ENCODE measurements at places on chromosomes 13 and 19. TPM values are rescaled to one million over a fixed set of nuclear protein-coding genes. Genes with fewer than 3 reads are reported as not detected.

The SSC5D gene
- total RNA-seq: 1.2 TPM

The CYP4F2 gene
- total RNA-seq: not detected

The TNFSF9 gene
- total RNA-seq: 5.3 TPM

The BCAM gene
- 100 TPM for total RNA-seq

The CEACAM8 gene
- total RNA-seq: not detected

The LRG1 gene
- 0.54 TPM for total RNA-seq

- no peak for DNase-seq
Measured at GRCh38 chr19:16252459-16253205, 54.9 kb downstream of the AP1M1 start.

- DNase-seq: peak; percentile 40
Measured at GRCh38 chr13:27967203-27967735, 1.8 kb downstream of the CDX2 start.

GRCh38 chr19:5357584-5357983 is 17.0 kb upstream of the PTPRS start:
- DNase-seq: no peak

DNA sequence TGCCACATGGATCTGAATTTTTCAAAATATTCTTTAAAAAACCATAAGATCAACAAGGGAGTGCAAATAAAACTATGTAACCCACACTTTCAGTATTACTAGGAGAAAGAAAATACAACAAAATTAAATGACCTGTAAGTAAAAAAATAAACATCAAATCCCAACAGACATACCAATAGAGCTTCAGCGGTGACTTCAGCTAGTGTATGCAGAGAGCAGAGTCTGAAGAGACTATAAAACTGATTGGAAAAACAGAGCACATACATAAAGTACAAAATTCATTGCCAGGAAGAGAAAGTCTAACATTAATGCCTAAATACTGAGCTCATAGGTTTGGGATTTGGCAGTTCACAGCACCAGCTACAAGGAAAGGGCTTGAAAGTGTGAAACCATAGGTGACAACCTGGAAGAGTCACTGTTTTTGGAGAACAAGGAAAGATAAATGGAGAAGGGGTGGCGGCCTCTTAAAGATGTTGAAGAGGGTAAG is 291.1 kb downstream of the LMO7 start:
- DNase-seq: no peak

DNA sequence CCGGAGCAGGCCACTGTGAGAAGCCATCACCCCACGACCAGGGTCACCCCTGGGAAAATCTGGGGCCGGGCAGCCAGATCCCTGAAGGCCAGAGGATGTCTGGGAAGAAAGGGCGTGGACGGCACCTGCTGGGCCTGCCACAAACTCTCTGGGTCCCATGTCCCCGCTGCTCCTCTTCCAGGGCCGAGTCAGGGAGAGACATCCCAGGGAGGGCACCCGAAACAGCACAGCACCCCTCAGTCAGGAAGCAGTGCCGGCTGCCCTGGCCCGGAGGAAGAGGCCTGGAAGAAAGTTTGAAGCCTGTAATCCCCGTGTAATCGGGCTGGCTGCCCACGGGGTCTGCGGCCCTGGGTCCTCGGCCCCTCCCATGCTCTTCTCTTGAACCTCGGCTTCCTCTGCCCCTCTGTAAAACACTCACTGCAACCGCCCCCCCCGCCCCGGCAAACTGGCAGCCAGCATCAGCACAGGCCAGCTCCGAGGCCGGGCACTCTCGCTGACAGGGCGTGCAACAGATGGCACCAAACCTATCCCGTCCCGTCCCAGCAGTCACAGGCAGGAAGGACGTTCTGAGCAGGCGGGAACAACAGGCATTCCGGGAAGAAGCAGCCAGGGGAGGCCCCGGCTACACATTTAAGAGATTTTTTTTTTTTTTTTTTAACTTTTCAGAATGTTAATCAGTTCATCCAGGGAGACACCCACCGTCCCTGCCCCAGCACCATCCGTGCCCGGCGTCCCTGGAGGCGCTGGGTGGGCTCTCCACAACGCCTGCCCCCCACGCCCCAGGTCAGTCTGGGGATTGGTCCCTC is 1.5 kb downstream of the SBNO2 start:
- DNase-seq: no peak

- DNase-seq: peak; percentile 83
Measured at GRCh38 chr19:5567360-5567969, at the start of gene TINCR. Gene TINCR, minus strand, starts transcription at chr19:5567953.

DNA sequence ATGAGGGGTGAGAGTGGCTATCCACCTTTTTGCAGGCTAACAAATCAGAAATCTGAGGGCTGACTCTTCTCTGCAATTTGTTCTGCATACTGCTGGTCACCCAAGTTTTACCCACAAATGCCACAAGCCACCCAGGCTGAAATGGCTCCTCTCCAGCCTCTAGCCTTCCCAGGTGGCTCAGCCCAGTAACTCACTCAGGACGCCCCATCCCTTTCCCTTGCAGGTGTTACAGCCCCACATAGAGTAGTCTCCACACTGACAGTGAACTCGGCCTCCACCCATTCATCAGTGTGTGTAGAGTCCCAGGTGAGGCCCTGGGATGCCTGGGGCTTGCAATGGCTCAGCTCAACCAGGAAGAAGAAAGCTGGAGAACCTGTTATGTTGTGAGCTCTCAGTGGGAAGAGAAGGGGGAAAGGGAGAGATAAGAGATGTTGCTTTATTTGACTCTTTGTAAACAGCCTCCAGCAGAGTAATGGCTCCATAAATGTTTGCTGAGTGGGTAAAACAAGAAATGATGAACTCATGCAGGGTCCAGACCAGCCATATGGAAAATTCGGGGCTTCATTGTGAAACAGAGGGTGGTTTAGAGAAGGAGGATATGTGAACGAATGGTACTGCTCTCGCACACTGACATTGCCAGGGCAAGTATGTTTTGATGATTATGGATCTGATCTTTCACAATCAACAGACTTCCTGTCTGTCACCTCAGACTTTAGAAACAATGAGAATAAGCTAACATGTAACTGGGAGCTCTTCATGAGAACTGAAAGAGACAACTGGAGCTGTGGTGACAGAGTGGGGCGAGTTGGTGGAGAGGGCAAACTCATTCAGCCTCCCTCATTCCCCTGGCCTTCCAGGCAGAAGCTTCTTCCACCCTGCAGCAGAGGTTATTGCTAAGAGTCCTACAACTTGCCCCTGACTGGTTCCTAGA is 74.2 kb upstream of the RFC3 start:
- no peak for DNase-seq

- no peak for DNase-seq
Measured at GRCh38 chr19:3179739-3180293, 1.2 kb downstream of the S1PR4 start.

- DNase-seq: no peak
Measured at GRCh38 chr13:24842549-24843274, 78.7 kb downstream of the RNF17 start.

DNA sequence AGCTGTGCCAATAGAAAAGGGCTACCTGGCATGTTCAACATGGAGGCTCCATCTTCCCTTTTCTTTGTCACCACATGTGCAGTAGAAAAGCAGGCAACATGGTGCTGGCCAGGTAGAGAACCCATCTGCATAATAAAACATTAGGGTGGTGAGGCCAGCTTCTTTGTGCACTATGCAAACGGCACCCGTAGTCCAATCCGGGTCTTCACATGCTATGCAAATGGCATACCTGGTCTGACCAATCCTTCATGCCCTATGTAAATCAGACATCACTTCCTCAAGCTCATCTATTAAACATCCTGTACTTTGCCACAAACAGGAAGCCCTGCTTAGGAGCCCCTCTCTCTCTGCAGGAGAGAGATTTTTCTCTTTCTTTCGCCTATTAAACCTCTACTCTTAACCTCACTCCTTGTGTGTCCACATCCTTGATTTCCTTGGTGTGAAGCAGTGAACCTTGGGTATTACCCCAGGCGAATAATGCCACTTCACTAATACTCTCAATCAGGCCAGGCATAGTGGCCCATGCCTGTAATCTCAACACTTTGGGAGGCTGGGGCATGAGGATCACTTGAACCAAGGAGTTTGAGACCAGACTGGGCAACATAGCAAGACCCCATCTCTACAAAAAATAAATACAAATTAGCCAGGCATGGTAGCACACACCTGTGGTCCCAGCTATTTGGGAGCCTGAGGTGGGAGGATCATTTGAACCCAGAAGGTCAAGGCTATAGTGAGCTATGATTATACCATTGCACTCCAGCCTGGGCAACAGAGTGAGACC is 111.3 kb upstream of the MRI1 start:
- DNase-seq: peak; percentile 40

- DNase-seq: peak; percentile 88
Measured at GRCh38 chr19:48271531-48272151, 1.8 kb downstream of the ZNF114 start.

- no peak for DNase-seq
Measured at GRCh38 chr13:87361216-87361615, 310.0 kb upstream of the SLITRK5 start.

DNA sequence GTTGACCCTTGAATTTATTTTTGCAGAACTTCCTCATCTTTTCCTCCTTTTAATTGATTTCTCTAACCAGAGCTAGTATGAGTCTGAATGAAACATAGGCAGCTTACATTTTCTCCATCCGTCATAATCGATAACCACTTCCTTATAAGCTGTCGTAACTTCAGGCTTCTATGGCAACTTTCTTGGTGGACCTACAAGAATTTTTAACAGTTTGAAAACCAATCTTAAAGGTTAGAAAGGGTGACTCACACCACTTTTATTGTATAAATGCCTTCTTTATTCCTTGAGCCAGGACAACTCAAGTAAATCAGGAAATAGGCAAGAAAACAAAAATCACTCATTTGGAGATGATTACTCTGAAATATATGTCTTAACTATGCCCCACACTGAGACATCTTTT is 105.7 kb upstream of the KL start:
- DNase-seq: no peak

GRCh38 chr13:50927701-50928100 is 18.1 kb downstream of the RNASEH2B start:
- DNase-seq: no peak

DNA sequence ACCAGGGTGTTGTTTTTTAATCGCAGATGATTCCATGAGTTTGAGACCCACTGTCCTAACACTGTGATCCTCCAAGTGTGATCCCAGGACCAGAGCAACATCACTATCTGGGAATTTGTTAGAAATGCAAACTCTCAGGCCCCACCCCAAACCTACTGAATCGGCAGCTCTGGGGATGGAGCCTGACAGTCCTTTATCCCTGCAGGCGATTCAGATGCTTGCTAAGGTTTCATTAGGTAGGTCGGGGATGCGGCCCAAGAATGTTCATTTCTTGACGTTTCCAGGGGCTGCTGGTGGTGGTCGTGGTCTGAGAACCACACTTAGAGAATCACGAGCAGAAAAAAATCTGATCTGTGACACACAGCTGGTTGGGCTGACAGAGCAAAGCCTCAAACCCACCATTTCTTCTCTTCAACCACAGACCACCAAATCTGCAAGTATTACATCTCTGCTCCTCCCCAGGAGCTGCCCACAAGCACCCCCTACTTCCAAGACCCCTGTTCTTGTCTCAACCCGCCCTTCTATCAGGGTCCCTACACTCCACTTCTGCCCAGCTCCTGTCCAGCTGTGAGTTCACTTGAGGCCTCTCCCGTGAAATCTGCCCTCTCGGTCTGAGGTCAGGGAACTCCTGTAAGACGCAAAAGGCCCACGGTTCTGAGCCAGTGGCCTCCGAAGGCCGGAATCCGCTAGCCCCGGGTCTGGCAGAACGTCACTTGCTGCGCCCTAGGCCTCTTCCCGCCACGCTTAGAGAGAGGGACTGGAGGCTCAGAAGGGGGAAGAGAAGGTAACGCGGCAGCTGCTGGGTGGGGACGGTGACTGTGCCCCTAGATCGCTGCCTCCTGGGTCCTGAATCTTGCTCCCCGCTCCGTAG is 1.1 kb upstream of the FARP1 start:
- peak; percentile 66 for DNase-seq

DNA sequence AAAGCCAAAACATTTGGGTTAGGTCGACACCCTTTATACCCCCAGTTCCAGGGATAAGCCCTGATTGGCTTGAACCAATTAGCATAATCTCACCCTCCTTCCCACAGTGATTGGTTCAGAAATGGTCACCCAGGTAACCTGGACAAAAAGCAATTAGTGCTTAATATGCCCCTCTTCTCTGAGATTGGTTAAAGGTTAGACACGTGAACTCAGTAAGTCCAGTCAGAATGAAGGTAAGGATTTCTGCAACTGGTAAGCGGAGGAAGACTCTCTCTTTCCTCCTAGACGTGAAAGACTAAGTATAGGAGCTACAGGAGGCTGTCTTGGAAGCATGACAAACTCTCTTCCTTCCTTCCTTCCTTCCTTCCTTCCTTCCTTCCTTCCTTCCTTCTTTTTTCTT is 1.3 kb upstream of the PNMA8C start:
- DNase-seq: no peak

- DNase-seq: no peak
Measured at GRCh38 chr19:33676999-33677665, 55.4 kb downstream of the CHST8 start.

GRCh38 chr19:18397242-18398202 is at the start of gene LRRC25:
Gene LRRC25, minus strand, starts transcription at chr19:18397622. Its CDS starts 659 bp downstream, at chr19:18396963.
- peak; percentile 96 for DNase-seq

GRCh38 chr13:47126432-47126831 is 229.6 kb upstream of the HTR2A start:
- no peak for DNase-seq

DNA sequence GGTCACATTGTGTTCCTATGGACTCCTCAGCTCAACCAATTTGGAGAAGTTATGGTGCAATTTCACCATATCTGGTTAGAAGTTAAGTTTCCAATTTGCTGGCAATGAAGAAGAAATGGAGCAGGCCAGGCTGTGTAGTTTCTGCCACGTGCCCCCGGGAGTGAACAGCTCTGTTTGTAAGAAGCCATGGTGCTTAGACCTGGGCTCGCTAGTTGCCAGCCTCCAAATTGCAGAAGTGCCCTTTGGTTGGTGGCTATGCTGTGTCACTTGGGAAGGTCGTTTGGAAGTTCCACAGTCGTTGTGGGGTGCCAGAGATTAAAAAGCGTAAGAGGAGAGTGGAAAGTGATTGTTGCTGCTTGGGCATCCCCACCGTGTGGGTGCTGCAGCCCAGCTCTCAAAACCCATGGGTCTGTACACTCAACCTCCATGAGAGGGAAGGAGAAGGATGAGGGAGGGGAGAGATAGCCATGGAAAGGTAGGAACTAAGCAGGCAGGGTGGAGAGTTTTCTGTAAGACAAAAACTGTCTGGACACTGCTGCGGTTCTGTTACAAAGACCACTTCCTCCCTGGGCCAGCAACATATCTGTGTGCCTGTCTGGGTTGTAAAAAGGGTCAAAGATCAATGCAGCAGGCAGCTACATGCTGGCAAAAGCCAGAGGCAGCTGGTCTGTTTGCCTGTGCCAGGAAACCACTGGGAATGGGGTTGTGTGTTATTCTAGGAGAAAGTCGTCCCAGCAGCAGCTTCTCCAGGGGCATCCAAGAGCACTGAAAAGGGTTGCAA is 10.8 kb downstream of the ALOX5AP start:
- DNase-seq: no peak

DNA sequence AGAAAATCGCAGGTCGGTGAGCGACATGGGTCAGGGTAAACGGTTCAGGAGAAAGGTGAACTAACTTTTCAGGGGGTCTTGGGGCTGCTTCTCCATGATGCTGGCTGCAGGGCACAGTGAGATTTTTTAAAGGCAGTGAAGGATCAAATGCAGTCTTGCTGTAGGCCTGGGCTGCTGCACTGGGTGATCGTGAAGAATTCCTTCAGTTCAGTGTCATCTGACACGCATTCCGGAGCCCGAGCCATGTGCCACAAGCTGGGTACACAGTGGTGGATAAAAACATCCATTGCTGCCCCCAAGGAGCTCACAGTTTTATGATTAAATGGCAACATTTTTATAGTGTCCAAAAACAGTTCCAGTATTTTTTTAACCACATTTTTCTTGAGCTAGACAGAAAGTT is 56.3 kb upstream of the GPR12 start:
- DNase-seq: no peak

Data from GM23338 (cell line).